ENCODE measurements at places on chromosomes 16 and 17.

GRCh38 chr17:68291836-68292688, 767 bp downstream of the ARSG start:
- DNase-seq: peak; percentile 78

- no peak for DNase-seq
Measured at GRCh38 chr16:56987692-56988091, 1.7 kb upstream of the NLRC5 start.

DNA sequence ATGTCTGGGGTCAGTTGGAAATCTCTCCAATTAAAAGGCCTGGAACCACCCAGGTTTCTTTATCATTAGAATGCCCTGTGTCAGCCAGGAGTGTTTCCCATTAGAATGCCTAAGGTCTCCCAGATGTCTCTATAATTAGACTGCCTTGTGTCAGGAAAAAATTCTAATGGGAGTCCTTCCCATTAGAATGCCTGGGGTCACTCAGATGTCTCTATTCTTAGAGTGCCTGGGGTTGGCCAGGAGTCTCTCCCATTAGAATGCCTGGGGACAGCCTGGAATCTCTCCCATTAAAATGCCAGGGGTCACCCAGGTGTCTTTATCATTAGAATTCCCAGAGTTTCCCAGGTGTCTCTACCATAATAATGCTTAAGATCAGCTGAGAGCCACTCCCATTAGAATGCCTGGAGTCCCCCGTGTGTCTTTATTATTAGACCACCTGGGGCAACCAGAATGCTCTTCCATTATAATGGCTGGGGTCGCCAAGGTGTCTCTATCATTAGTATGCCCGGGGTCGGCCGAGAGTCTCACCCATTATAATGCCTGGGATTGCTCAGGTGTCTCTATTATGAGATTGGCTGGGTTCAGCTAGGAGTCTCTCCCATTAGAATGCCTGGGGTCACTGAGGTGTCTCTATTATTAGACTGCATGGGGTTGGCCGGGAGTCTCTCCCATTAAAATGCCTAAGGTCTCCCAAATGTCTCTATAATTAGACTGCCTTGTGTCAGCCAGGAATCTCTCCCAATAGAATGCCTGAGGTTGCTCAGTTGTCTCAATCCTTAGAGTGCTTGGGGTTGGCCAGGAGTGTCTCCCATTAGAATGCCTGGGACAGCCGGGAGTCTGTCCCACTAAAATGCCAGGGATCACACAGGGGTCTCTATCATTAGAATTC, 2254.6 kb downstream of the TP53TG3F start:
- DNase-seq: no peak

- no peak for DNase-seq
Measured at GRCh38 chr16:71754108-71754507, 29.6 kb upstream of the PHLPP2 start.

- no peak for DNase-seq
Measured at GRCh38 chr17:72887917-72888316, 204.6 kb downstream of the SLC39A11 start.

- DNase-seq: peak; percentile 61
Measured at GRCh38 chr16:30530163-30531037, 4.0 kb upstream of the ZNF768 start.

GRCh38 chr16:55102531-55102930, 171.9 kb downstream of the IRX5 start:
- no peak for DNase-seq

DNA sequence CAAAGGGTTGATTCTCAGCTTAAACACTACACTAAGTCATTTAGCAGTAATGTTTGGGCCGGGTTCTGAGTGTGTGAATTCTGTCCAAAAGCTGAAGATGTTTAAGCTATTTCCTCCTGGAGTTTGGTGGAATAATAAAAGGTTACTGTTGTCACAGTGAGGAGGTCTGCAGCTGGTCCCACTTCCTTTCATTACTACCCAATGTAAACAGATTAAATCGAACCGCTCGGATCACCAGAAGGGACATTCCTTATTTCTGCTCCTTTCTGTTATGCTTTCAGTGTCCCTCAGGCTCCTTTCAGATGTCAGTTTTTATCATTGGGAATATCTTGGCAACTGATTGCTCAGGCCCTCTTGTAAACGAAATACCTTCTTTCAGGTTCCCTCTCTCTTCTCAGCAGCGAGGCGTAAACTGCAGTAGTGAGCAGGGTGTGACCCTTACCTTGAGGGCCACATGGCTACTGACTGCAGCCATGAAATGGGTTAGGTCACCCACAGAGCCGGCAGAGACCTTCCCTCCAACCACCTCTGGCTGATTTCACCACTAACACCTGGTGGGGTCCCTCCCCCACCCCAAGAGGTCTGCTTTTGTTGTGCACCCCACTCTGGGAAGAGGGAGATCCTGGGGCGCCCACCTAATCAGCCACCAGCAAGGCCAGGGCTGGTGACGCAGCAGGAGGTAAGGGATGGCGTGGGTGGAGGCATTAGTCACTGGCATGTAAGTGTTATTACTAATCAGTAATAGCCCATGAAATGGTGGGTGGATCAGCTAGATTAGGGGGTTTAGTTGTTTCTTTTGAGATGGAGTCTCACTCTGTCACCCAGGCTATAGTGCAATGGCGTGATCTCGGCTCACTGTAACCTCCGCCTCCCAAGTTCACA, 117.6 kb downstream of the VPS53 start:
- no peak for DNase-seq

DNA sequence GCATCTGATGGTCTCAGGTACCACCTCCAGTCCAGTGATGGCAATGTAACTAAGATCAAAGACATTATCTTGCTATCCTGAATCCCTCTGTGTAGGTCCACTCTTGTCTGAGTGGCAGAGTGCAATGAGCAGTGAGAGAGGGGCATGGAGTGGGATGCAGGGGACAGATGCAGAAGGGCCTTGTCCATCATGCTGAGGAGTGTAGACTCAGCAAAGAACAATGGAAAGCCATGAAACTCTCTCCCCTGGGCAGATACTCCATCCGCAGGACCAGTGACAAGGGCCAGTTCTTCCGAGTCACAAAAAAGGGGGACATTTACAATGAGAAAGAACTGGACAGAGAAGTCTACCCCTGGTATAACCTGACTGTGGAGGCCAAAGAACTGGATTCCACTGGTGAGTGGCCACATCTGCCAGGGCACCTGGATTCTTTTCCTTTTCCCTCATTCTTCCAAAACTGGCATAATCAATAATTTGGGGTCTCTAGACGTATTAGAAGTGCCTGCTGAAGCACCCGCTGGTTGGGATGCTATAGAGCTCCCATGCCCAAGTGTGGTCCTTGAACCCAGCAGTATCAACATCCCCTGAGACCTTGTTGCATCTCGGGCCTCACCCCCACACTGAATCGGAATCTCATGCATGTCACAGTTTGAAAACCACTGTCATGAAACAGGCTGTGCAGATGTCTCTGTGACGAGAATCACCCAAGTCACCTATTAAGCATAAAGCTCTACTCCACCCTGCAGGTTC, 29.5 kb downstream of the CDH5 start:
- DNase-seq: no peak
